Muscle of leg (tissue), 16 donors: ENCODE measurements at places on chromosomes 12 and 14.

- H3K4me3 ChIP-seq: no peak overlapping the region
- H3K4me1 ChIP-seq: peaks cover 8% of the 10 kb centered on the region
- no peak overlapping the region for H3K27ac ChIP-seq
- no peak for DNase-seq
- peaks cover 30% of the 10 kb centered on the region for H3K36me3 ChIP-seq
Measured at GRCh38 chr12:58889557-58889956, 30.7 kb downstream of the LRIG3 start.

- peak within 1 kb of the TSS; percentile 43 for H3K4me3 ChIP-seq
- H3K27ac ChIP-seq: peak within 1 kb of the TSS; percentile 96
- peaks cover 11% of the 10 kb centered on the region for H3K36me3 ChIP-seq
Measured at GRCh38 chr12:56020423-56021184, at the start of gene IKZF4. Gene IKZF4 (plus strand): TSS chr12:56021043. CDS start chr12:56021494, 451 bp downstream.

- H3K27me3 ChIP-seq: no peaks in the 10 kb centered on the region
- DNase-seq: no peak
- H3K4me3 ChIP-seq: no peak overlapping the region
- H3K27ac ChIP-seq: no peak overlapping the region
- no peaks in the 10 kb centered on the region for H3K4me1 ChIP-seq
- H3K36me3 ChIP-seq: no peaks in the 10 kb centered on the region
Measured at GRCh38 chr14:44131861-44132260, 375.2 kb downstream of the FSCB start.

DNA sequence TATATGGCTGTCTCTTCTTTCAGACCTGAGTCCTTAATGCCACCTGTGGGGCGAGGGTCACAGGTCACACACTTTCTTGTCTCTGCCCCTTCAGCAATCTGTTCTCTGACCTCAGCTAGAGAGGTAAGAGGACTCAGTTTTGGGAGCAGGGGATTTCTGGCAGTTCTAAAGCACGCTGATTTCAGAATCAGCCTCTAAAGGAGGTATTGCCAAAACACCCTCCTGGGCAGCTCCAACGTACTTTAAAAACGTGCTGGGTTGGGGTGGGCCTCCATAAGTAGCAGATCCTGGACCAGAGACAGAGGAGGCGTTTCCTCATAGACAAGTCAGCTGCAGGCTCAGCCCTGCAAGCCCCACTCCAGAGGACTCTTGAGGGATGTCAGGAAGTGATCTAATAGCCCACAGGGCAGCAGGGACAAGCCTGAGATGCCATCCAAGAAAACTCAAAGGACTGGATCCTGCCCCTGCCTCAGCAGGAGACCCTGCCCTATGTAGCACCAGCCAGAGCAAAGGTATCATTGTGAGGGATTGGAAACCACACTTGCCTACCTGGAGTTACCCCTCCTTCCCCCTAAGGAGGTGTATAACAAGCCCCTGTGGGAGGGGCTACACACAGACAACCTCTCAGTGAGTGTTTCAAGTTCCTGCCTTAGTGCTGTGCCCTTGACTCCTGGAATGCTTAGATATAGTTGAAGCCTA is 8.5 kb downstream of the CTDSP2 start:
- H3K4me1 ChIP-seq: peaks cover 92% of the 10 kb centered on the region
- peak overlapping the region; percentile 18 for H3K4me3 ChIP-seq
- peaks cover 19% of the 10 kb centered on the region for H3K36me3 ChIP-seq
- no peaks in the 10 kb centered on the region for H3K27me3 ChIP-seq
- H3K27ac ChIP-seq: peak overlapping the region; percentile 87

DNA sequence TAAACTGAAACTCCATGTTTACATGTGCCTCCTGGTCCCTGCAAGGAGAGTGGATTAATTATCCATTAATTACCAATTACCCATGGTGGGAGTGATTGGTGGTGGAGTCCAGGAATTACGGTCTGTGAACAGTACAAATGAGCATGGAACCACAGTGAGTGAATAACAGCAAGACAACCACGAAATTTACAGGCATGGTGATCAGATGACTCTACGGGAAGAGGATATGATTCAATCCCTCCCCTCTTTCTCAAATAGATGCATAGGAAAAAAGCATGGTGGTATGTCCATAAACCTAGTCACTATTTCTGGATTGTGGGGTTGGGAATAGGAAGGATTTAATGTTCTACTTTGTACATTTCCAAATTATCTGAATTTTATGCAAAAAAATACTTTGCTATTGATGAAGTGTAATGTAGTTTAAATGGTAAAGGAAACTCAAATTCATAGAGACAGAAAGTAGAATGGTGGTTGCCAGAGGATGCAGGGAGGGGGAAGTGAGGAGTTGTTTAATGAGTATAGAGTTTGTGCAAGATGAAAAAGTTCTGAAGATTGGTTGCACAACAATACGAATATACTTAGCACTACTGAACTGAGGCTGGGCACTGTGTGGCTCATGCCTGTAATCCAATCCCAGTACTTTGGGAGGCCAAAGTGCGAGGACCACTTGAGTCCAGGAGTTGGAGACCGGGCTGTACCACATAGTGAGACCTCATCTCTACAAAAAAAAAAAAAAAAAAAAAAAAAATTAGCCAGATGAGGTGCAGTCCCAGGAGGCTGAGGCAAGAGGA is 41.2 kb upstream of the C12orf75 start:
- H3K4me1 ChIP-seq: no peaks in the 10 kb centered on the region
- no peak overlapping the region for H3K4me3 ChIP-seq
- H3K36me3 ChIP-seq: no peaks in the 10 kb centered on the region
- H3K27ac ChIP-seq: no peak overlapping the region
- no peak for DNase-seq

DNA sequence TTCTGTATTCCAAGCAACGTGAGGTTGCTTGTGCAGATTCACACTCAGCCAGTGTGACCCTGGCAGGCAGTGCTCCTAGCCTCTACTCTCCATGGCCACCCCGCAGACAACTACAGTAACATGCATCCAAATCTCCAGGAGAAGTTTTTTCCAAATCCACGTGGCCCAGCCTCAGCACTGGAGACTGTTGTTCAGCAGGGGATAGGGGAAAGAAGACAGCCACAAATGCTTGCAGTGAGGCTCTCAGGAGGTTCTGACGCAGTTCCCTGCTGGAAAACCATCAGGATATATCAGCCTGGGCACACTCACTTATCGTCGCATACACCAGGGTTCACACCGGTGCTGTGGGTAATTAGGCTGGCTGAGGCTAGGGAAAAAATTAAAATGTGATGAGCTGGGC is 16.2 kb downstream of the IQSEC3 start:
- H3K4me3 ChIP-seq: no peak overlapping the region
- DNase-seq: no peak
- peaks cover 8% of the 10 kb centered on the region for H3K4me1 ChIP-seq
- H3K27ac ChIP-seq: no peak overlapping the region
- peaks cover 37% of the 10 kb centered on the region for H3K27me3 ChIP-seq
- H3K36me3 ChIP-seq: no peaks in the 10 kb centered on the region

GRCh38 chr12:54071942-54072341 is 18.3 kb downstream of the HOXC4 start:
- H3K27ac ChIP-seq: no peak overlapping the region
- DNase-seq: no peak
- peaks cover 15% of the 10 kb centered on the region for H3K4me1 ChIP-seq
- peaks cover 7% of the 10 kb centered on the region for H3K27me3 ChIP-seq
- H3K36me3 ChIP-seq: no peaks in the 10 kb centered on the region

DNA sequence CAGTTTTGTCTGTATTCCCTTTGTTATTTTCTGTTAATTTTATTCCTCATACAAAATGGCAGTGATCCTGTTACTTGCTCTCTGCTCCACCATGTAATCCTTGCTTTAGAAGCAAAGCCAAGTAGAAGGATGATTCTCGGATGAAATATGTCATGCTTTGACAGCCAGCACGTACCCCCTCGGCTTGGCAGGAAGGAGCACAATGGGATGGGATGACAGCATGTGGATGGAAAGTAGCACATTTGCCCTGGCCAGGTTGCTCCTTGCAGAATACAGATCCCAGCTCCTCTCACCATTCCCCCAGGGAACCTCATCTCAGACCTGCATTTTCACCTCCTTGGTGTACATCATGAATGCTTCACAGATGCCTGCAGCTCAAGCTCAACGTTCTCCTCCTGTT is 35.1 kb upstream of the ATF1 start:
- H3K36me3 ChIP-seq: peaks cover 72% of the 10 kb centered on the region
- no peak overlapping the region for H3K4me3 ChIP-seq
- no peaks in the 10 kb centered on the region for H3K4me1 ChIP-seq
- no peak for DNase-seq
- H3K27me3 ChIP-seq: no peaks in the 10 kb centered on the region
- no peak overlapping the region for H3K27ac ChIP-seq

DNA sequence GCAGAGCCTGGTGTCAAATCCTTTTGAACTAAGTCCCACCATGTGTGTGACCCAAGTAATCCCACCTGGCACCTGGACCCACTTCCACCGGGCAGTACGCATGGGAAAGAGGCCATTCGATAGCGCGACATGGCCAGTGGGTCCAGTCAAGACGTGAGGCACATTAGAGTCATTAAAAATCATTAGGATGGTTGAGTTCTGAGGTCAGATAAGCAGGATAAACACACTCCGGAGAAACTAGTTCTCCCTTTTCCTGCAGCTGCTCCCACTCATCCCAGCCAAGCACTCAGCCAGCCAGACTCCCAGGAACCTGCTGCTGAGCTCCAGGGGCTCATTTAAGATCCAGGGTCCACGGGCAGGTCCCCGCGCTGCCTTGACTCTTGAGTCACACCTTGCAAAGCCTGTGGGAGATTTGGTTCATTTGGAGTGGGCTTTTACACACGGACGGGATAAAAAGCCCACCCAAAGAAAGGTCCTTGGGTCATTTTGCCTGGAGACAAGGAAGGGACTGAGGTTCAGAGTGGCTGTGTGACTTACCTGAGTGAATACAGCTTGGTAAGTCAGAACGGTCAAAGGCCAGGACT is 313.9 kb downstream of the BCL11B start:
- no peak overlapping the region for H3K27ac ChIP-seq
- H3K27me3 ChIP-seq: peaks cover 15% of the 10 kb centered on the region
- DNase-seq: peak; percentile 37
- no peak overlapping the region for H3K4me3 ChIP-seq
- peaks cover 16% of the 10 kb centered on the region for H3K4me1 ChIP-seq

DNA sequence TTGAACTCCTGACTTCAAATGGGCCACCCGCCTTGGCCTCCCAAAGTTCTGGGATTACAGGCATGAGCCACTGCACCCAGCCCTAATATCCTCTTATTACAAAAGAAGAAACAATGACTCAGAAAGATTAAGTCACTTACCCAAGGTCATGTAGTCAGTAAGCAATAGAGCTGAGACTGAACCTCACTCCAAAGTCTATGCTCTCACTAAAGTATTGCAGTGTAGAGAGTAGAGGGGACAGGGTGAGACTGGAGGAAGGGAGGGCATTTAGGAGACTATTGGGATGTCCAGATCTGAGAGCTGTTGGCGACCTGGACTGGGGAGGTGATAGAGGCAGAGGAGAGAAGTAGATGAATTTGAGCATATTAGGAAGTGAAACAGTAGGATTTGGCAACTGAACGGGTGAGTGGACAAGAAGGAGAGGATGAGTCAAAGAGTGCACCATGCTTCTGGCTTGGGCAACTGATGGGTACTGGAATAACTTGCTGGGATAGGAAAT is 11.8 kb downstream of the P2RX7 start:
- peak; percentile 6 for DNase-seq
- no peak overlapping the region for H3K27ac ChIP-seq
- no peaks in the 10 kb centered on the region for H3K36me3 ChIP-seq
- no peaks in the 10 kb centered on the region for H3K27me3 ChIP-seq
- no peak overlapping the region for H3K4me3 ChIP-seq
- H3K4me1 ChIP-seq: no peaks in the 10 kb centered on the region

DNA sequence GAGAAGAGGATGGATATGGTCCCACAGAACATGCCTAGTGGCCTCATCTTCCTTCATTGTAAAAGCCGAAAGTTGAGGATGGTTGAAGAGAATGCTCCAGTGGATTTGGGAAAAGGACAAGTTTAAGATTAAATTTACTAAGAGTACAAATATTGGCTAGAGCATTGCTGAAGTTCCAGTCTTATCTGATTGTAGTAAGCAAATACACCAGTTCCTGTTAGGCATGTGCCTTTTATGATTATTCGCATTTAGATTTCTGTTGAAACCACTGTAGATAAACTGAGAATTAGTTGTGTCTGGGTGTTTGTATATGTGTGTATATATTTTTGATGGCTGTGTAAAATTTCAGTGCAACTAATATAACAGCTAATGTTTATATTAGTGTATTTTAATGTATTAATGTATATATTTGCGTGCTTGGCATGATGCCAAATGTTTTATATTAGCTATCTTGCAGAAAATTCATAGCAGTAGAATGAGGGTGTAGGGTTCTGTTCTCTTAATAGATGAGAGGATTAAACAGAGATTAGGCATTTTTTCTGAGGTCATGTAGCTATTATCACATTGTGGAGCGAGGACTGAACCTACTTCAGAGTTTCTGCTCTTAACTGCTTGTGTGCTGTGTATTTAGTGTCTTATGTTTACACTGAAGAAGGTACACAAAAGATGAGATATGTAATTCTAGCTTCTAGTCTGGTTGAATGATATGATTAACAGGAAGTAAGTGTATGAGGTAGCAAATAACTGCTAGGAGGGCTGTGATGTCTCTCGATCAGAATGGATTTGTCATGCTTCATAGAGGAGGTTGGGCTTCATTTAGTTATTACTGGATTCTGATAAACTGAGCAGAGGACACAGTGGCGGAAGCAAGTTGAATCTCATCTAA is 21.1 kb downstream of the FKBP3 start:
- no peak for DNase-seq
- no peak overlapping the region for H3K27ac ChIP-seq
- no peak overlapping the region for H3K4me3 ChIP-seq
- peaks cover 38% of the 10 kb centered on the region for H3K36me3 ChIP-seq

GRCh38 chr14:50318031-50318626 is 6.0 kb downstream of the DMAC2L start:
- no peak overlapping the region for H3K27ac ChIP-seq
- no peaks in the 10 kb centered on the region for H3K27me3 ChIP-seq
- H3K36me3 ChIP-seq: no peaks in the 10 kb centered on the region
- no peak overlapping the region for H3K4me3 ChIP-seq

DNA sequence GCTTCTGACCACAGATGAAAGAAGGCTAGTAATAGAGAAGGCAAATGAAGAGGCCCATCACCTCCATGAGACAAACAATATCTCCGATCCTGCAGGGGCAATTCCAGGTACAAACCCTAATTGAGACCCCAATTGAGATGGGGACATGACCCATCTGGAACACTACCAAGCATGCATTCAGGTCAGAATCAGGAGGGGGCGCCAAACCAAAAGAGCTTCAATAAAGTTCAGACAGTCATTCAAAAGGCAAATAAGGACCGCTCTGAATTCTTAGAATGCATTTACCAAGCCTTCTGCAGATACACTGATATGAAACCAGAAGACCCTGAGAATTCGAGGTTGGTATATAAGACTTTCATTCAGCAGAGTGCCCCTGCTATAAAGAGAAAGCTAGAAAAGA is 10.2 kb upstream of the EDDM3B start:
- H3K27me3 ChIP-seq: no peaks in the 10 kb centered on the region
- DNase-seq: no peak
- H3K4me3 ChIP-seq: no peak overlapping the region
- H3K27ac ChIP-seq: no peak overlapping the region

- H3K4me1 ChIP-seq: peaks cover 8% of the 10 kb centered on the region
- H3K36me3 ChIP-seq: peaks cover 4% of the 10 kb centered on the region
- DNase-seq: no peak
- no peaks in the 10 kb centered on the region for H3K27me3 ChIP-seq
- H3K4me3 ChIP-seq: no peak overlapping the region
- no peak overlapping the region for H3K27ac ChIP-seq
Measured at GRCh38 chr14:50528000-50528399, 4.4 kb downstream of the MAP4K5 start.

GRCh38 chr14:104887623-104888488 is 22.8 kb downstream of the CEP170B start:
- H3K27me3 ChIP-seq: peaks cover 2% of the 10 kb centered on the region
- H3K27ac ChIP-seq: no peak overlapping the region
- no peak for DNase-seq
- peaks cover 9% of the 10 kb centered on the region for H3K36me3 ChIP-seq
- no peak overlapping the region for H3K4me3 ChIP-seq
